ENCODE measurements at places on chromosomes 5 and 9.

- DNase-seq = no peak
Observed at GRCh38 chr5:149596712-149597111, 15.4 kb downstream of the ARHGEF37 start.

DNA sequence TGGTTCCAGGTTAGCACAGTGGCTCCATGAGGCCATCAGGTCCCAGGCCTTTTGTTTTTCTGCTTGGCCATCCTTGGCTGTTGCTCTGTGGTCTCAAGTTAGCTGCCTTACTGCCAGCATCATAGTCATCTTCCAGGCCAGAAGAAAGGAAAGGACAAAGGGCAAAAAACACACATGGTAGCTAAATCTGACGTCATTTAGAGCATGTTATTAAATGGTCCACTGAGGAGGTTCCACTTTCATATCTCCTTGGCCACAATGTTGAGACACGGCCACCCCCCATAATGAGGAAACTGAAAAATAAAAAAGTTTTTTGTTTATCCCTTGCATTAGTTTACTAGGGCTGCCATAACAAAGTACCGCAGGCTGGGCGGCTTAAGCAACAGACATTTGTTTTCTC, 106.4 kb upstream of the NIPBL start:
- DNase-seq = no peak

DNA sequence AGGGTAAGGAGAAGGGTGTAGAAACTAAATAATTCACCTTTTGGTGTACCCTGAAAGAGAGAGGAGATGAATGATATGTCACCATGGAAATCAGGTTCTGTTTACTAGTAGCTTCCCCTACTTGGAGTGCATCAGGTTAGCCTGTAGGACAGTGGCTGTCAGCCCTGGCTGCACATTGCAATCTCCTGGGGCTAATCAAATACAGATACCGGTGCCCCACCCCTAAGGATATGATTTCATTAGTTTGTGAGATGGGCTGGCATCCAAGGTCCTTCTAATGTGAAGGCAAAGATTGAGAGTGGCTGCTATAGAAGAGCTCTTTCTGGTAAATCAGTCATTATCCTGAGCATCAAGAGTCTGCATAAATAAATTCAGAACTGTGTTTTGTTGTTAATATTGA, 47.2 kb downstream of the INSYN2B start:
- DNase-seq = no peak

DNA sequence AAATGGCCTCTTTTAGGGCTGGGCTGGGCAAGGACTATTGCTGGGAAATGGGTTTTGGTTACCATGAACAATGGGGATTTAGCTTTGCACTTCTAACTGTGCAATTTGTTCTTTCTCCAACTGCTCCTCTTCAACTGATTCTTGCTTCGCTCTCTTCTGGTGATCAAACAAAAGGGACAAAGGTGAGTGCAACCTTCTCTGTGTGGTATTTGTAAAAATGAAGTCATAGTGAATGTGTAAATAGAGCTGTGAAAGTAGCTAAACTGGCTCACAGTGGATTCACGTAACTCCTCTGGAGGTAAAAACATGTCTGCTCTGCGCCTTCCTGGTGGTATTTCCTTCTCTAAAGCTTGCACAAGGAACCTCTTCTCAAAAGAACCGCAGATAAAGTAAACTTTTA, 20.9 kb upstream of the SPINK14 start:
- DNase-seq = no peak

GRCh38 chr5:179680014-179680779, 637 bp downstream of the CBY3 start:
- DNase-seq = no peak

Data from D341Med (cell line).